ENCODE measurements at places on chromosomes 16 and 17. TPM values are rescaled to one million over a fixed set of nuclear protein-coding genes. Genes with fewer than 3 reads are reported as not detected.

- DNase-seq: no peak
Measured at GRCh38 chr16:68770671-68771070, 33.6 kb downstream of the CDH1 start.

Gene RASD1
- 1.6 TPM for total RNA-seq

DNA sequence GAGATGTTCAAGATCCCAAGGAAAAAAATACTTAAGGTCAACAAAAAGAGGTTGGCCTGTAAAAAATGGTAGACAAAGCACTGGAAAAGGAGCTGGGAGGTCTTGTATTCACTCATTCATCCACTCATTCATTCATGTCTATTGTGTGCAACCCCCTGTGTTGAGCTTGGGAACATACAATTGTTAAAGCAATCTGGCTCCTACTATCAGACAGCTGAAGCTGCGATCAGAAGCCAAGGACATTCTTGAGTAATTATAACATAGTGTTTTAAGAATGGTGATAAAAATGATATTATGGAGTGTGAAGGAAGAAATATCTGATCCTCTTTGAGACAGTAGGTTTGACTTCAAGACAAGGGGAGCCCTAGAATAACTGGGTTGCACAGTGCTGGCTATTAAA, 693.4 kb downstream of the TOX3 start:
- DNase-seq: no peak

Gene SPECC1
- total RNA-seq: 12.9 TPM

Gene KRT15
- not detected for total RNA-seq

DNA sequence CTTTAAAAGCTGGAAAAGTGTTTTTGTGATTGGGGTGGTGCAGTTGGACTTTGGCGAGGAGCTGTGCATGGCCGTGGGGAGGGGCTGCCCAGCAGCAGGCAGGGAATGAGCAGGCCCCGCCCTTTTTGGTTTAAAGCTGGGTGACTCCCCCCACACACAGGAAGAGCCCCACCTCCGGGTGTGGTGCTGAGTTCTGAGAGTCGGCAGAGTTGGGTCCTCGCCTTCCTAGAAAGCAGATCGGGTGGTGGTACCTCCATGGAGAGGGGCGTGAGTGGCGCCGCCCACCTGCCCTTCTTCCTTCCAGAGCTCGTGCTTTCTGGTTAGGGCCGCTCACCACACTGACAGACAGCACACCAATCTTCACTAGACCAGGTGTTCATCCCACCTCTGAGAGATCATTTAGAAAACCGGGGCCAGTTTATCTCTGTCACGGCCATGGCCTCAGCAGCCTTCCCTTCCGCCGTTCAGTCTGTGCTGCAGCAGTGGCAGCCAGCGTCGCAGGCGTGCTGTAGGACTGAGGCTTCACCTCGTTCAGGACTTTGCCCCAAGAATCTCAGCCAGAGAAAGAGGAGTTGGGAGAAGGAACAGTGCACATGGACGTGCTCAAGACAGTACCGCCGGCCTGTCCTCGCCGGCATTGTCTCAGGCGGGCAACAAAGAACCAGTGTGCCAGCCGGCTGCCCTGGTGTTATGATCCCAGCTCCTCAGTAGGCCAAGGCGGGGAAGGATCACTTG, 144.0 kb upstream of the CHMP6 start:
- peak; percentile 63 for DNase-seq

DNA sequence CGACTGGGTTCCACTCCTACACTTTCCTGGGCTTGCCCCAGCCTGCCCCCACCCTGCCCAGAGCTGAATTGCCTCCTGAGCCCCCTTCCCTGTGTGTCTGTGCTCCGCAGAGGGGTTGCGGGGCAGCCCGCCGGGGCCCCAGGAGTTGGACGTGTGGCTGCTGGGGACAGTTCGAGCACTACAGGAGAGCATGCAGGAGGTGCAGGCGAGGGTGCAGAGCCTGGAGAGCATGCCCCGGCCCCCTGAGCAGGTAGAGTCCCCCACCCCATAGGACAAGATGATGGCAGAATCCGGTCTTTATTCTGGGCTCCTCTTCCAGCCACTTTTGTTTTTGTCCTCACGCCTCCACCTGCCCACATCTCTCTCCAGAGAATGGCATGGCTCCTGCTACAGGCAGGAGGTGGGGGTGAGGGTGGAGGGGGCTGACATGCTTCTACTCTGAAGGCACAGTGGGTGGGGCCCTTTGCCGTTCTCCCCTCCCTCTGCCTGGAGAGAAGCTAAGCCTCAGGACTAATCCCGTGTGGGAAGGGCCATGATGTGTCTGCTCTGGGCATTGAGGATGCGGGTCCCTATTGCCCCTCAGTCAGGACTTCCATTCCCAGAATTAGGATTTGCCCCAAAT, 3.5 kb downstream of the ACBD4 start:
- DNase-seq: no peak

Gene HAS3
- 1.4 TPM for total RNA-seq

GRCh38 chr17:35914354-35914753, 16.2 kb downstream of the RDM1 start:
- DNase-seq: no peak

- DNase-seq: no peak
Measured at GRCh38 chr16:50812046-50812445, 70.2 kb downstream of the CYLD start.

Gene TP53TG3E
- not detected for total RNA-seq

Gene KRTAP1-1
- total RNA-seq: not detected

DNA sequence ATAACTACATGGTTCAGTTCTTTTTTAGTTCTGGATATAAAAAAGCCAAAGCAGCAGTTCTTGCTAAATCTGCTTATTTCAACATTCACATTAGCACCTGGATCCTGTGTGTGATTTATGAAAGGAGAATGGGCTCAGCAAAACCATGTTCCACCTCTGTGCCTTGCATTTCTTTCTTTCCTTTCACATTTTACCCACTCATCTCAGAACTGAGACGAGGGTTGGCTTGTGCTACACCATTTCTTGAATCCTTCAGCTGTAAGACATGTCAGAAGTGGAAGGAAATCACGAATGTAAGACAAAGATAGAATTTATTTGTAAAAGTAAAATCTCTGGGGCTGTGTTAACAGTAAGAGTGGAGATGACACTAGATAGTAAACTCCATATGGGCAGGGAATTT, 1.2 kb upstream of the UTP6 start:
- DNase-seq: peak; percentile 16

Gene KRT13
- not detected for total RNA-seq

DNA sequence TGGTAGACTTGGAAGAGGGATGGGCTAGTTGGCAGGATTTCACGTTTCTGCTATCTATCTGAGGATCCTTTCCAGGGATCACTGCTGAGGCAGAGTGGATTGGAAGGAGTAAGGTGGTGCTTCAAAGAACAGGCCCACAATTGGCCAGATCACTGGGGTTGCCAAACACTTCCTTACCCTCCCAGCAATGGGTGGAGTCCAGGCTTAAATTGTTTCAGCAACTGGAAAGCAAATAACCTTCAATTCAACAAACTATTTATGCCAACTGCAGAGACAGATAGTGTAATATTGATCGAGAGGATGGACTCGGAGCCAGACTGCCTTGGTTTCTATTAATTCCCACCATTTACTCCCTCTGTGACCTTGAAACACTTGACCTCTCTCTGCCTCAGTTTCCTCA, 2.1 kb downstream of the ARRB2 start:
- no peak for DNase-seq

DNA sequence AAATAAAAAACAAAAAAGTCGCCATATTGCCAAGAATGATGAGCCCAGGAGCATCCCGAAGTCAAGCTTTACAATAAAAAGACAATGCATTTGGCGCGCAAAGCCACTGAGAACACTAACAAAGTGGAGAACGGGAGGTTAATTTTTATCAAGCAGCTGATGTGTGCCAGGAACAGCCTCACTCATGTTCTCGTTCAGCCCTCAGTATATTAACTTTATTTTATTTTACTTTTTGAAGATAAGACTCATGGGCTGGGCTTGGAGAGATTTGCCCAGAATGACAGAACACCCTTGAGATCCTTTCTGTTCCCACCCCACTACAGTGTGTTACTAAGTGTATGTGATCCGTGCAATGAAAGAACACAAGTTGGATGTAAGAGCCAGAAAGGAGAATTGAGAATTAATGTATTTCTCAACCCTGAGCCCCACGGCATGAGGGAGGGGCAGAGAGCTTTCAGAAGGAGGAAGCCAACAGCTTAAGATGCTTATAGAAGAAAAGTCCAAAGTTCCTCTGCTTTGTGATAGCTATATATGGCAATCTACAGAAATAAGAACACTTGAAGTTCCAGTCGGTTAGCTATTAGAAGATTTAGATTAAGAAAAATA, 48.4 kb downstream of the COTL1 start:
- no peak for DNase-seq

DNA sequence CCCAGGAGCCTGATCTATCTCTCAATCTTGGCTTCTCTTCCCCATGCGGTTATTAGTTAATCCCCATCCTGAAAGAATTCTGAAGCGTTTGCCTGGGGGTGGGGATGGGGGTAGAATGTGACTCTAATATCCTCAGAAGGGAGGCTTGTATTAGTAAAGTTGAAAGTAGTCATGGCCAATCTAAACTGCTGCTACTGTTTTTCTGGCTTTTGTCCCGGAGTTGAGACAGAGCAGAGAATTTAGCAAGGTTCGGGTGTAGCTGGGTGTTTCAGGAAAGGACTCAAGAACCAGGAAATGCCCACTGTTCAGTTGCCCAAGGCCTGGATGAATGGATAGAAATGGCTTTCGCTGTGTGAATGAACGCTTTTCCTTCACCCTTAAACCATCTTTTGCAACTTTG, 17.6 kb upstream of the ITGAM start:
- no peak for DNase-seq
